ENCODE measurements at places on chromosomes 7 and 10. TPM values are rescaled to one million over a fixed set of nuclear protein-coding genes. Genes with fewer than 3 reads are reported as not detected.

Gene SSC4D
- not detected for total RNA-seq

Gene SEMA3E
- total RNA-seq: 1.4 TPM

Gene GPR15LG
- total RNA-seq: 270 TPM

Gene CPA2
- 1.6 TPM for total RNA-seq

Gene STN1
- 22.5 TPM for total RNA-seq

Gene POLR2J2
- 1.1 TPM for total RNA-seq

Gene NPY
- not detected for total RNA-seq

Gene TAF5
- total RNA-seq: 6.8 TPM

Gene TWIST1
- total RNA-seq: 0.64 TPM

Gene BAIAP2L1
- 39.8 TPM for total RNA-seq

Gene NUTM2E
- not detected for total RNA-seq

Gene GPR26
- total RNA-seq: not detected

Gene CNNM1
- not detected for total RNA-seq

- no peak overlapping the region for H3K4me3 ChIP-seq
- peaks cover 21% of the 10 kb centered on the region for H3K4me1 ChIP-seq
- H3K27me3 ChIP-seq: no peaks in the 10 kb centered on the region
- no peak for DNase-seq
Observed at GRCh38 chr10:60138842-60139241, 232.5 kb upstream of the CCDC6 start.

GRCh38 chr10:13560597-13560996, 26.2 kb upstream of the PRPF18 start:
- no peak for DNase-seq
- no peaks in the 10 kb centered on the region for H3K4me1 ChIP-seq
- H3K36me3 ChIP-seq: no peaks in the 10 kb centered on the region
- H3K4me3 ChIP-seq: no peak overlapping the region
- H3K27me3 ChIP-seq: no peaks in the 10 kb centered on the region
- H3K27ac ChIP-seq: no peak overlapping the region

GRCh38 chr7:28375729-28376128, 36.6 kb upstream of the CREB5 start:
- DNase-seq: no peak
- H3K27ac ChIP-seq: no peak overlapping the region
- H3K4me1 ChIP-seq: no peaks in the 10 kb centered on the region
- H3K27me3 ChIP-seq: no peaks in the 10 kb centered on the region

- no peak overlapping the region for H3K27ac ChIP-seq
- no peaks in the 10 kb centered on the region for H3K36me3 ChIP-seq
- no peaks in the 10 kb centered on the region for H3K27me3 ChIP-seq
- no peak for DNase-seq
Observed at GRCh38 chr10:122124808-122125207, 135.8 kb downstream of the TACC2 start.

- no peak overlapping the region for H3K27ac ChIP-seq
- no peak for DNase-seq
- H3K4me3 ChIP-seq: no peak overlapping the region
- H3K36me3 ChIP-seq: no peaks in the 10 kb centered on the region
Observed at GRCh38 chr10:76033457-76034196, 602.2 kb downstream of the LRMDA start.

DNA sequence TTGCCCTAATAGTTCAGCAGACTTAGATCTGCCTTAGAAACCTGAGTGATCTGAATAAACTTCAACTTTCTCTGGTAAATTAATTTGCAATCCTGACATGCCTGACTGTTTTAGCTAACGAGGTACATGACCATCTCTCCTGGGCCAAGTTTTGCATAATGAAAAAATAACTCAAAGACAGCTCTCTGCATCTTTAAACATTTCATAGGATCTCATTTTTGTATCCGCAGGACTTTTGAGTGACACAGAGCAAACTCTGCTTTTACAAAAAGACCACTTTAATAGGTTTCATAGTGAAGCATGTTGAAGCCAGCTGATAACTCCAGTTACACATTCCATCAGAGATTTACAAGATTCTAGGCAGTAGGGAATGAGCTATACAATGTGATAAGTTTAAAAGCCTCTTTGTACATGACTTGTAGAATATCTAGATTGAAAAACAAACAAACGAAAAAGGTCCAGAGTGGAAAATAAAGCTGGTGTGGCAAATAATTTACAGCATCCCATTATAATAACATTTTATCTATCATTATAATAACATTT, 2.1 kb downstream of the PRKG1 start:
- DNase-seq: no peak
- peak overlapping the region; percentile 87 for H3K27ac ChIP-seq

DNA sequence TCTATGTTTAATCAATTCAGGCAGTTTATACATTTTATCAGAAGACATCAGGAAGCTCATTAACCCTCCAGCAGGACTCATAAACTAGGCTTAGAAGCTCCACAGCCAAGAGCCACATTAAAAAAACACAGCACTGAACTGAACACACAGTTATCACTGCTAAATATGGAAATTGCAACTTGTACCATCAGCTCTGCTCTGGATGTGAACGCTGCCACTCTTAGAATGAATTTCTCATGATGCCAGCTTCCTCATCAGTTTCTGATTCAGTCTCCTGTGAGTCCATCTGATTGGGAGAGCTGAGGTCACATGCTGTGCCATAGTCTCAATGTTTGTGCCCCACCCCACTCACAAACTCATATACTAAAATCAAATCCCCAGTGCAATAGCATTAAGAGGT, 17.1 kb upstream of the ING3 start:
- no peak overlapping the region for H3K27ac ChIP-seq
- no peaks in the 10 kb centered on the region for H3K4me1 ChIP-seq

GRCh38 chr10:30789806-30790205, 160.3 kb upstream of the LYZL2 start:
- DNase-seq: no peak
- no peaks in the 10 kb centered on the region for H3K4me1 ChIP-seq
- no peaks in the 10 kb centered on the region for H3K27me3 ChIP-seq
- H3K4me3 ChIP-seq: no peak overlapping the region
- H3K27ac ChIP-seq: no peak overlapping the region
- no peaks in the 10 kb centered on the region for H3K36me3 ChIP-seq

DNA sequence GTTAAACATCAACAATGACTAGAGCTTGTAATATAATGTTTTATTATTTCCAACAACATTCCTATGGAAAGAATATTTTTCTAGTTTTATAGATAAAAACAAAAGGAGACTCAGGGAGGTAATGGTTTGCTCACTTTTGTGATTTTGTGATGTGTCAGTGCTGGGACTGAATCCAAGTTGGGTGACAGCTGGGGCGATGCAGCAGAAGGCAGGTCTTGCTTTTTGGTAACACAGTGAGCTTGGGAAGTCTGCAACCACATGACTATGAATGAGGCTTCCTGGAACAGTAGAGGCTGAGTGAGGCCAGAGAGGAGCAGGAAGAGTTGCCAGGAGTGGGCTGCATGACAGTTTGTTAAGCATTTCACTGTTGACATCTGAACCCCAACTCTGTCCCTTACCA, 4.9 kb upstream of the YKT6 start:
- H3K4me1 ChIP-seq: no peaks in the 10 kb centered on the region
- no peak overlapping the region for H3K4me3 ChIP-seq
- H3K27me3 ChIP-seq: peaks cover 10% of the 10 kb centered on the region
- no peak for DNase-seq
- no peaks in the 10 kb centered on the region for H3K36me3 ChIP-seq

- DNase-seq: peak; percentile 5
- H3K4me3 ChIP-seq: no peak overlapping the region
- H3K27ac ChIP-seq: peak overlapping the region; percentile 73
- H3K4me1 ChIP-seq: peaks cover 16% of the 10 kb centered on the region
Observed at GRCh38 chr10:79387974-79388850, 40.9 kb downstream of the PPIF start.

DNA sequence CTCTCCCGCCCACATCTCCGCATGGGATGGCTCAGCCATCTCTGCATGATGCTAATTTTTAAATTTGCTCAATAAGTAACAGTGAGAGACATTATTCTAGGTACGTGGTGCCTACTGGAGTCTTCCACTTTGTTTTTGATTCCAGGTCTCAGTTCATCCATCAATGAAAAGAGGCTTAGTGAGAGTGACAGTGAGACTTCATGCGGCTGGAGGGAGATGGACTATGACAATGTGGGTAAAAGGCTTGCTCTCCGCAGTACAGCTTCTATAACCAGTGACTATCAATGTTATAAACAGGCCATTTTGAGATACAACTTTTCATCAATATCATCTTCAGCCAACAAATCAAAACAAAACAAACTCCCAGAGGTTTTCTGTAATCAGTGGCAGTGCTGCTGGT, 563.4 kb upstream of the MKI67 start:
- no peak overlapping the region for H3K4me3 ChIP-seq
- H3K4me1 ChIP-seq: peaks cover 16% of the 10 kb centered on the region
- no peaks in the 10 kb centered on the region for H3K36me3 ChIP-seq
- no peaks in the 10 kb centered on the region for H3K27me3 ChIP-seq

DNA sequence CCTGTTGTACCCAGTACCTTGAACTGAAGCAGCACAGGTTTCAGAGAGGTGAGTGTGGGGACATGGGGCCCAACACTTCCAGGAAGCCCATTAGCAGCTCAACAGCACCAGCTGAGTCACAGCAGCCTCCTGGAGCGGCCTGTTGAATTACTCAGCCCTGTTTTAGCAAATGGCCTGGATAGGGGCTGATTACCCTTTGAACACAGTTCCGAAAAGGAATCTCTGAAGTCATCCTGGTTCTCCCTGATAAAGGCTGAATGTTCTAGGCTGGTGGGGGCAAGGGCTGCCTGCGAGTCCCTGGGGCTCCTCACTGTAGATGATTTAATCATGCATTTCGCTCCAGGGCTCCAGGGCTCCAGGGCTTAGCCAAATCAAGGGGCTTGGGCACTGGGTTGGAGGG, 287.5 kb downstream of the GRID1 start:
- no peaks in the 10 kb centered on the region for H3K27me3 ChIP-seq
- no peaks in the 10 kb centered on the region for H3K36me3 ChIP-seq
- H3K4me3 ChIP-seq: no peak overlapping the region
- H3K4me1 ChIP-seq: no peaks in the 10 kb centered on the region
- no peak overlapping the region for H3K27ac ChIP-seq

GRCh38 chr10:61904733-61905725, 3.5 kb downstream of the ARID5B start:
- H3K36me3 ChIP-seq: no peaks in the 10 kb centered on the region
- peak; percentile 30 for DNase-seq
- H3K27ac ChIP-seq: peak overlapping the region; percentile 98
- H3K27me3 ChIP-seq: no peaks in the 10 kb centered on the region
- peak overlapping the region; percentile 90 for H3K4me3 ChIP-seq

DNA sequence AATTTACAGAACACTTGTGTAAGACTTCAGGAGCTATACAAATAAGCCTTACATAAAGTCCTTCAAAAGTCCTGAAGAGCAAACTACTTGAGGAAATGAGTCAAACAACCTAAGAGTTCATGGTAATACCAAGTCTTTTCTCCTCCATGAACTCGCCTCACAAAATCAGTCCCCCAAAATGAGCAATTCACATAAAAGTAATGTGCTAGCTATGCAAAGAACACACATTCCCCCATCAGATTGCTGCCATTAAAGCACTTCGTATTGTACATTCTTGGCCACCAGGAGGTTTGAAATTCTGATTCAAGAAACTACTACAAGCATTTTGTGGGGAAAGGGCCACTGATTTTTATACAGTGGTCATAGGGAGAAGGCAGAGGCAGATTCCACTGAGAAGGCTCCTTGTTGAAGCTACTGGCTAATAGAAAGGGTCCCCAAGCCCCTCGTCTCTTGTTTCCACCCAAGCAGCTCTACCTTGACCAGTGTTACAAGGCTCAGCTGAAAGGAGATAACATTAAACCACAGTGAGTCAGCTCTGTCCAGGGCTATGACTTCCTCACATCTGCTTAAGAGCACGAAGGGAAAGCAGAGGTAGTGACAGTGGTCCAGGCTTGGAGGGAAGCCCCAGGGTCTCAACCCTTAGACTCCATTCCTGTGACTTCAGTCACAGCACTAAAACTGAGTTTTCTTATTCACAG, 115.2 kb upstream of the CDK1 start:
- H3K4me3 ChIP-seq: no peak overlapping the region
- H3K36me3 ChIP-seq: no peaks in the 10 kb centered on the region
- no peaks in the 10 kb centered on the region for H3K27me3 ChIP-seq

- no peak overlapping the region for H3K4me3 ChIP-seq
- H3K36me3 ChIP-seq: no peaks in the 10 kb centered on the region
- no peak for DNase-seq
- no peak overlapping the region for H3K27ac ChIP-seq
- H3K4me1 ChIP-seq: peaks cover 3% of the 10 kb centered on the region
- no peaks in the 10 kb centered on the region for H3K27me3 ChIP-seq
Observed at GRCh38 chr10:27695706-27696105, 49.9 kb downstream of the MKX start.

DNA sequence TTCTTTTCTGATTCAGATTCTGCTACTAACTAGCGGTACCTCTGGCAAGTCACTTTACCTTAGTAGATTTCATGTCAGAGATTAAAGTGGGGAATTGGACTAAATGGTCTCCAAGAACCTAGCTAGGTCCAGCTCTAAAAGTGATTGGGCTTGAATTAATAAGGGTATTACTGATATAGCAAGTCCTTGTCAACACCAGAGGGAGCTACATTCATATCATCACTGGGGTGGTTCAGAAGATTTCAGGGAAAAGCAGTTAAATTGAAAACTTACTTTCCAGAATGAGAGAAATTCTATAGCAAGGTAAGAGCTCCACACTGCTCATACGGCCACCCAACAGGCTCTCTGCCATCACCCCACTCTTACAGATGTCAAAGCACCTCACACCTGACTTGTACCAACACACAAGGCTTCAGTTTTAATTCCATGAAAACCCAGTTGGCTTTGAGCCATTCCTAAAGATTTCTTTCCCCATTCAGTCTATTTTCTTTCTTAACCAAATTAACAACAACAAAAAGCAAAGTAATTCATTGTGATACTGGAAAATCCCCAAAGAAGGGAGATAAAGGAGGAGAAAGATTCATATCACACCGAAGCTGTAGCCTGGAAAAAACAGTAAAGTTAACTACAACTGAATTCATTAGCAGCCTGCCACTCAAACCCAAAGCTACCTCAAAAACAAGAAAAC, 38.0 kb upstream of the SPOCK2 start:
- DNase-seq: no peak
- H3K36me3 ChIP-seq: no peaks in the 10 kb centered on the region
- no peak overlapping the region for H3K27ac ChIP-seq
- H3K4me1 ChIP-seq: no peaks in the 10 kb centered on the region

- no peaks in the 10 kb centered on the region for H3K4me1 ChIP-seq
- no peak for DNase-seq
- H3K36me3 ChIP-seq: no peaks in the 10 kb centered on the region
- no peak overlapping the region for H3K4me3 ChIP-seq
Observed at GRCh38 chr7:18861514-18862118, 255.8 kb downstream of the TWIST1 start.

DNA sequence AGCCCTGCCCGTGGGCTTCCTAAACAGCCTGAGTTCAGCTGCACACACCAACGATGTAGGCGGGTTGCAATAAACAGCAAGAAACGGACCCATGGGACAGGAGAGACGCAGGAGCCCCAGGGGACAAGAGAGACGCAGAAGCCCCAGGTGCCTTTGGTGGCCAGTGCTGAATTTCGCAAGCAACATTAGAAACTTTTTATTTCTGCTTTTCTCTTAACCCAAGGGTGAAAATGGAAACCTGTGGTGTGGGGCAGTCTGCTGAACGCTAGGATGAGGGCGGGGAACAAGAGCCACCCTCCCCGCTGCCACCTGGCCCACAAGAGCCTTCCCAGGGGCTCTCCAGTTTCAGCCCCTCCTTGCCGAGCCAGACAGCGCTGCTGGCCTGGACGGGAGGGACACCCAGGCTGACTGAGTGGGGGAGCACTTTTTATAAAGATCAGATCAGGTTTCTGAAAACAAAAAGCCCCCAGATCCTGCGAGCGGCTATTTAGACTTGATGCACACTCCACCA, 20.0 kb upstream of the GPR146 start:
- H3K27ac ChIP-seq: no peak overlapping the region
- H3K36me3 ChIP-seq: no peaks in the 10 kb centered on the region
- DNase-seq: peak; percentile 64
- H3K27me3 ChIP-seq: no peaks in the 10 kb centered on the region

GRCh38 chr7:108201766-108202165, 71.6 kb upstream of the LAMB4 start:
- no peaks in the 10 kb centered on the region for H3K27me3 ChIP-seq
- H3K4me3 ChIP-seq: no peak overlapping the region
- H3K36me3 ChIP-seq: no peaks in the 10 kb centered on the region
- no peaks in the 10 kb centered on the region for H3K4me1 ChIP-seq
